ENCODE measurements at places on chromosomes 13 and 19.

DNA sequence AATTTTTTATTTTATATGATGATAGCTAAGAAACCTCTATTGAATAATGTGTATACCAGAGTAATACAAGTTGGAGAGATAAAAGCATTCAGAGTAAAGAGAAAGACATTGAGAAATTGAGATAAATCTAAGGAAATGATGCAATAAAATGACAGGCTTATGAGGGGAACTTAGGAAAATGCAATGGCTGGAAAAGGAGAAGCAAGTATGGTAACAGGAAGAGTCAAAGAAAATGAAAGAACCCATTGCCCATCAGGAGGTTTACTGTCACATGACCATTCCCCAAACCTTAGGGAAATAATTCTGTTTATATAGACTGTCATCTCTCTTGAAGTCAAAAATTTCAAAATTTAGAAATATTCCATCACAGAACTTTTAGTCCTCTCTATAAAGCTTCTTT is 808.0 kb upstream of the PRR20A start:
- no peak overlapping the region for H3K27ac ChIP-seq
- H3K27me3 ChIP-seq = no peaks in the 10 kb centered on the region
- no peak for DNase-seq
- H3K4me1 ChIP-seq = no peaks in the 10 kb centered on the region

- DNase-seq = no peak
- peak overlapping the region; percentile 53 for H3K27ac ChIP-seq
- H3K4me1 ChIP-seq = no peaks in the 10 kb centered on the region
- peaks cover 15% of the 10 kb centered on the region for H3K36me3 ChIP-seq
- H3K4me3 ChIP-seq = no peak overlapping the region
These were observed 49.0 kb upstream of the C13orf46 start for GRCh38 chr13:114022876-114023275.

DNA sequence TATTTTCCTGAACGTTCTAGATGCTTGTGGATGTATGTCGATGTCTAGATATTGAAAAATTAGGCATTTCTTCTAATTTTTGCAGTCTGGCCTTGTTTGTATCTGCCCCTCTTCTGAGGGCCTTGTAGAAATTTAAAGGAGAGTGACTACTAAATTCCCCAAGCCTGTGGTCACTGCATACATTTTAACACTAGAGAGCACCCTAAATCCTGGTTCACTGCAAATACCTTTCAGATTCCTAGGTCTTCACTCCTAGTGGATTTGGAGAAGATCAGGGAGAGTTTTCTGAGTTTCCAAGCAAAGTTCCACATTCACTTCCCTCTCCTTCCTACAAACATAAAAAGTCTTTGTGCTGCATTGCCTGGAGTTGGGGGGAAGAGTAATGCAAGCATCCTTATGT is 1272.5 kb downstream of the OLFM4 start:
- DNase-seq = no peak
- no peak overlapping the region for H3K4me3 ChIP-seq
- H3K27ac ChIP-seq = no peak overlapping the region

GRCh38 chr13:75326173-75327134 is 155.5 kb downstream of the TBC1D4 start:
- H3K4me3 ChIP-seq = peak overlapping the region; percentile 92
- H3K27me3 ChIP-seq = no peaks in the 10 kb centered on the region
- no peaks in the 10 kb centered on the region for H3K36me3 ChIP-seq
- peaks cover 26% of the 10 kb centered on the region for H3K4me1 ChIP-seq

DNA sequence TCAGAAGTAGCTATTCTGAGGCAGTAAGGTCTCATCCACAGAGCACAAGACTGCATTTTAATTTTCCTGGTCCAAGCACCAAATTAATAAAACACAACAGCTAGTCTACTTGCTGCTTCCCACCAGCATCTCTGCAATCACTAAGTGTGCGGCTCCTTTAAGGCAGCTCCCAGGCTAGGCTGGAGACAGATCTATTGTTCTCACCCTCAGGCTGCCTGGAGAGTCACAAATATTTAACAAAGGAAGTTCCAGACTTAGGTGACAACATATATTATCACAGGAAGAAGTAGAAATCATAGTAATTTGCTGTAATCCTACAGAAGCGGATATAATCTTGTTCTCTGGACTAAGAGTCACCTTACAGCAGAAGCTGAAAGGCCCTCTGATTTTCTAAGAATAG is 2.2 kb upstream of the EID2 start:
- H3K27ac ChIP-seq = peak overlapping the region; percentile 6
- H3K36me3 ChIP-seq = peaks cover 10% of the 10 kb centered on the region
- no peak for DNase-seq
- H3K4me3 ChIP-seq = no peak overlapping the region

DNA sequence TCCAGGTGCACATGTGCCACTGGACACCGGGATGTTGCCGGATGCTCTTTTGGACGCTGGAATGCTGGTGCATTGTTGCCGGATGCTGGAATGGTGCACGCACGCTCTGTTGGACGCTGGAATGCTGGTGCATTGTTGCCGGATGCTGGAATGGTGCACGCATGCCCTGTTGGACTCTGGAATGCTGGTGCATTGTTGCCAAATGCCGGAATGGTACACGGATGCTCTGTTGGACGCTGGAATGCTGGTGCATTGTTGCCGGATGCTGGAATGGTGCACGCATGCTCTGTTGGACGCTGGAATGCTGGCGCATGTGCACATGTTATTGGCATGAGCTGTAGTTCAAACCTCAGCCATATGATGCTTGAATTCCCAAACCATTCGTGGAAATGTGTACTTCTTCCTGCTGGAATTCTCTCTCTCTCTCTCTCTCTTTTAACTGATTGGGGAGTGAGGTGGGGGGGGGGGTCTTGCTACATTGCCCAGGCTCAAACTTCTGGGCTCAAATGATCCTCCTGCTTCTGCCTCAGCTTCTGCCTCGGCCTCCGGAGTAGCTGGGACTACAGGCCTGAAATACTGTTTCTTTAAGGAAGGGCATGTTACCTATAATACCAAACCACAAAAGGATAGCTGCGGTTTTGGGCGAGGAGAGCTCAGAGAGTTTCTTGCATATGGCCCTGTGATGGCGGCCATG is 1.2 kb upstream of the MCF2L start:
- H3K4me3 ChIP-seq = peak overlapping the region; percentile 91
- no peaks in the 10 kb centered on the region for H3K27me3 ChIP-seq
- peaks cover 2% of the 10 kb centered on the region for H3K36me3 ChIP-seq
- H3K4me1 ChIP-seq = peaks cover 25% of the 10 kb centered on the region
- DNase-seq = no peak

DNA sequence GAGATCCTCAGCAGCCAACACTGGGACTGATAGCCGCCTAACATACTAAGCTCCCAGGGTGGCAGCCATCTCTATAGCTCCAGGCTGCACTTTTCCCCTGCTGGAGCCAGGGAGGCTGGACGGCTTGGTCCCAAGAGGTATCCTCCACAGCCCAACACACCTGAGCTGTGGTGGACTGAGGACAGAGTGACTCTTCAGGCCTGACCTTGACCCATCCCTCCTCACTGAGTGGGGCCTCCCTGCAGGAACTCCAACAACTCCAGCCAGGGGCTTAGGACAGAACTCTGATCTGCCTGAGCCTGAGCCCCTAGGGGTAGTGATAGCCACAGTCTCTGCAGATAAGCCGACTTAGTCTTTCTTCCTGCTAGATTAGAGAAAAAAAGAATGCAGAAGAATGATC is 958.1 kb upstream of the PRR20A start:
- no peak overlapping the region for H3K27ac ChIP-seq
- no peaks in the 10 kb centered on the region for H3K36me3 ChIP-seq
- no peak overlapping the region for H3K4me3 ChIP-seq
- DNase-seq = no peak

DNA sequence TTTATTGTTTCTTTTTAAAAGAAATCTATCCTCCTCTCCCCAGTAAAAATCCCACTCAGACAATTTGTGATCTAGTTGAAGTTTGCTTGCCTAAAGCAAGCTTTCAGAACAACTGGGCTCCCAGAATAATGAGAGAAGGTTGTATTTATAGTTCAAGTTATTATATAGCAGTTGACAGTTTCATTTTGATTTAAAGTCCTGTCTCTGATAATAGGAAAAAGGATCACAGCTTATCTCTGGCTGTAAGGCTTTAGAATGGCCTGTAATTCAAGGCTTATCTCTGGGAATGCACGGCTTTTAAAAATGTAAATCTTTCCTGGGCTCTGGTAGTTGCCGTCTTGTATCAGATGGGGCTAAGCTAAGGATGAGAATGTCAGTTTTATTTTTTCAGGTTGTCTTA is 123.3 kb upstream of the TMTC4 start:
- no peaks in the 10 kb centered on the region for H3K4me1 ChIP-seq
- no peaks in the 10 kb centered on the region for H3K36me3 ChIP-seq
- H3K4me3 ChIP-seq = no peak overlapping the region
- H3K27me3 ChIP-seq = peaks cover 16% of the 10 kb centered on the region
- no peak for DNase-seq

DNA sequence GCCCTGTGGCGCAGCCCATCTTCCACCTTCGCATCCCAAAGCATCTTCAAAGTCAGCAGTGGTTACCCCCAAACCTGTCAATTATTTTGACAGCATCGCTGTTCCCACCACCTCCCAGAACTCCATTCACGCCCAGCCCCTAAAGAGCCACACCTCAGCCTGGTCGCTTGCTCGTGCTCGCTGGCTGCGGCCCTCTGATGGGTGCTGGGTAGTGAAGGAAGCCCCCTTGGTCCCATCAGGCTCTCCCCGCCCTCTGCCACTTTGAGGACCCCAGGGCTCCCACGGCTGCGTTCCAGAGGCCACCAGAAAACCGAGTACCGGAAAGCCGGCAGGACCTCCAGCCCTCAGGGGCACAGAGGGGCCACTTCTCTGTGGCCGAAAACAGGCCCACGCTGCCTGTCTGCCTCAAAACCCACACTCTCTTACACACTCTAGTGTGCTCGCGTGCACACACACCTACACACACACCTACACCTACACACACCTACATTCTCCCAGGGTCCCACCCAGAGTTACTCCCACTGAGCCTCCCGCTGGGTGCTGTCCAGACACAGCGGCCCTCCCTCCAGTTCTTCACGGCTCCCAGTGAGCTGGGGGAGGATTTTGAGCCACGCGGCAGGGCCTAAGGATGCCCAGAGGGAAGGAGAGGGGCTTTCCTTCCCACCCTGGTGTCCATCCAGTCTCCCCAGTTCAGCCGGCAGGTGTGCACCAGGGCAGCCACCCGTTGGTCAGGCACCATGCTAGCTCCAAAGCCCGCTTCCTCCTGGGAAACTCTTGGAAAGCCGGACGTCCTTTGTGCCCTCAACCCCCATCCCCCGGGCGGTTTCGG is 1.9 kb downstream of the VSTM2B start:
- no peak overlapping the region for H3K27ac ChIP-seq
- no peak for DNase-seq
- peaks cover 29% of the 10 kb centered on the region for H3K4me1 ChIP-seq
- H3K27me3 ChIP-seq = peaks cover 71% of the 10 kb centered on the region

GRCh38 chr13:46179491-46179908 is 2.5 kb downstream of the LCP1 start:
- H3K27me3 ChIP-seq = no peaks in the 10 kb centered on the region
- peaks cover 51% of the 10 kb centered on the region for H3K36me3 ChIP-seq
- peak; percentile 87 for DNase-seq
- H3K4me1 ChIP-seq = peaks cover 49% of the 10 kb centered on the region

GRCh38 chr19:15247107-15248014 is 15.1 kb upstream of the EPHX3 start:
- no peak overlapping the region for H3K27ac ChIP-seq
- no peaks in the 10 kb centered on the region for H3K27me3 ChIP-seq

DNA sequence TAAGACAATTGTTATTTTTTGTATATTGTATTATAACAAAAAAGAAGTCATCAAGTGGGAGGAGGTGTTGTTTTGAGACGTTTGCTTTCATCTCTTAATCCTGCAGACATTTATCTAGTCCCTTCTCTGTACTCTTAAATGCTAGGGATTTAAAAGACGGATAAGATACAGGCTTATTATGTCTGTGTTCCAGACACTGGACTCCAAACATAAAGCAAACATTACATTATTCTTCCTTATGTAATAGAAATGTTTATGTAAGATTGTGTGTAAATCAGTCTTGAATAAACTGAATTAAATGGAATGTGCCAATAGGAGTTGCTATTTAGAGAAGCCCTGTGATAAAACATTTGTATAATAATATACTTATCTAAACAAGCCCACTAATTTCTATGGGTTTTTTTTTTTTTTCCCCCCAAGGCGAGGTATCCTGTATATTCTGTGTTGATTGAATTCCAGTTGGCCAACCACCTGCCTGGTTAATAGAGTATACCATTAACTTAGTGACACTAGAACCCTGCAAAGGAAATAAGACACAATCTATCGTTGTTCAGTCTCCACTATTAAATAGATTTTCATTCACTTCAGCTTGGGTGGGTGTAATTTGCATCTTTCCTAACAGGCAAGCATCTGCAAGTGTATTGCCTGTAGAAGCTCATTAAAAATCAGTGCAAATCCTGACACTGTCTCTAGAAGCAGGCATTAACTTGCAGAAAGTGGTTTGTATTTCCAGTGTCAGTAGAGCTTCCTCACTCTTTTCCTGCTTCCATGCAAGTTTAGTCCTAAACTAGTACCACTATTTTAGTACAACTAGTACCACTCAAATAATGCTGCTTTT is 69.0 kb downstream of the LRCH1 start:
- H3K4me3 ChIP-seq = no peak overlapping the region
- peaks cover 64% of the 10 kb centered on the region for H3K4me1 ChIP-seq
- no peaks in the 10 kb centered on the region for H3K27me3 ChIP-seq
- no peak overlapping the region for H3K27ac ChIP-seq
- H3K36me3 ChIP-seq = no peaks in the 10 kb centered on the region

- peaks cover 34% of the 10 kb centered on the region for H3K4me1 ChIP-seq
- DNase-seq = no peak
- peak overlapping the region; percentile 90 for H3K27ac ChIP-seq
- peaks cover 6% of the 10 kb centered on the region for H3K27me3 ChIP-seq
- no peak overlapping the region for H3K4me3 ChIP-seq
These were observed 1.6 kb upstream of the SPINT2 start for GRCh38 chr19:38262585-38263268.

- H3K27me3 ChIP-seq = peaks cover 5% of the 10 kb centered on the region
- H3K36me3 ChIP-seq = no peaks in the 10 kb centered on the region
- no peak for DNase-seq
- no peak overlapping the region for H3K27ac ChIP-seq
These were observed 34.1 kb downstream of the PSG5 start for GRCh38 chr19:43152214-43152613.

DNA sequence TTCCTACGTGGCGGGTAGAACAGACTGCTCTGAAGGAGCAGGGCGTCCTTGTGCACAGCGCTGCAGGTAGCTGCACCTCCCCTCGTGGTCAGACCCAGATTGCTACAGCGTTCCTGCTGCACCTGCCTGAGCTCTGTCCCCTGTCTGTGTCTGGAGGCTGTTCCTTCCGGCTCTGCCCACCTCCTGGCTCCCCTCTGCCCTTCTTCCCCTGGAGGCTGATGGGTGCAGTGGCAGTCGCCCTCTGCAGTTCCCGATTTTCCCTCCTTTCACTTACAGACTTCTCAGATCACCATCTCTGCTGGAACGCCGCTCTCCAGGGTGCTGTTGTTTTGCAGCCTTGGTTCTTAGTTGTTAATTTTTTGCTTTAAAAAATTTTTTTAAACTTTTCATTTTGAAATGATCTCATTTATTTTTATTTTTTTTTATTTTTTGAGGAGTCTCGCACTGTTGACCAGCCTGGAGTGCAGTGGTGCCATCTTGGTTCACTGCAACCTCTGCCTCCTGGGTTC is 53.6 kb downstream of the SMARCA4 start:
- H3K27me3 ChIP-seq = no peaks in the 10 kb centered on the region
- no peak overlapping the region for H3K27ac ChIP-seq
- peaks cover 37% of the 10 kb centered on the region for H3K36me3 ChIP-seq
- DNase-seq = no peak
- H3K4me3 ChIP-seq = no peak overlapping the region

All from activated naive CD4-positive, alpha-beta T cell treated with anti-CD3 and anti-CD28 coated beads for 36 hours (primary cell).